ENCODE measurements at places on chromosomes 16 and 17.
A peak's percentile ranks its signal among the peaks of the same experiment; 100 is the strongest.

GRCh38 chr17:82551779-82552457 is 32.4 kb downstream of the FOXK2 start:
- DNase-seq: peak; percentile 84

GRCh38 chr17:30405161-30405560 is 26.4 kb downstream of the CPD start:
- DNase-seq: no peak

DNA sequence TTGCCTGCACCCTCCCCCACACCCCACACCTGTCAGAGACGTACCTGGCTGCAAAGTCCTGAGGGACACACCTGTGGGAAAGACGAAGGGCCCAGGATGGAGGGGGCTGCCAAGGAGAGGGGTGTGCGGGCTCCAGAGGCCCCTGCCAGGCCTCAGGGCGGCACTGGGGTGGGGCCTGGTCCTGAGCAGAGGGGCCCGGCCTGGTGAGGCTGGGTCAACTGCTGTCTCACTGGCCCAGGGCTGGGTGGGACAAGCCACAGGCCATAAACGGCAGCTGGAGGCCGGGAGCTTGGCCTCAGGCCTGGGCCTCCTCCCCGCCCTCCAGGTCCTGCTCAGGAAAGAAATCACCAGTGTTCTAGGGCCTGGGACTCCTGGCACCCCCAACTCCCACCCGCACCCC is 510 bp downstream of the TPSG1 start:
- no peak for DNase-seq

GRCh38 chr17:67818110-67819002 is 6.9 kb upstream of the BPTF start:
- peak; percentile 18 for DNase-seq

Measured in activated CD8-positive, alpha-beta memory T cell treated with anti-CD3 and anti-CD28 coated beads, Interleukin-2, amount 50 U/mL, for 48 hours (primary cell).